ENCODE measurements at places on chromosomes 6 and 20.

GRCh38 chr6:147559006-147559405 lies 50.5 kb downstream of the SAMD5 start:
- DNase-seq: no peak

- no peak for DNase-seq
Measured at GRCh38 chr6:163412341-163412740, 2.2 kb upstream of the QKI start.

DNA sequence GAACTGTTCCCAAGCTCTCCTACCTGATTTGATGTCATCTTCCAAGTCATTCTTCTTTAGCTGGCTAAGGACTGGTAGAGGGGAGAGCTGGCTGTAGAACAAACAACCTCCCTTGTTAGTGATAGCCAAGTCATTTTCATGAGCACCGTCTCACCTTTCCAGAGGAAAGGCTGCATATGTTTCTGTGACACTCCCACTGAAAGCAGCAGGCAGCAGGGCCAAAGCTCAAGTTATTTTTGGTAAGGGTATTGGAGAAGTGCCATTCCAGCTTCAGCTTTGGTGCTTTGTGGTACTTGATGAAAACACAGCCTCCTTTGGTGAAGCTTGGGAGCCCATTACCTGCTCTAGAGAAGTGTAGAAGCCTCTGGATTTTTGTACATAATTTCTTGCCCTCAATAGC lies 5.4 kb upstream of the DOK5 start:
- no peak for DNase-seq

DNA sequence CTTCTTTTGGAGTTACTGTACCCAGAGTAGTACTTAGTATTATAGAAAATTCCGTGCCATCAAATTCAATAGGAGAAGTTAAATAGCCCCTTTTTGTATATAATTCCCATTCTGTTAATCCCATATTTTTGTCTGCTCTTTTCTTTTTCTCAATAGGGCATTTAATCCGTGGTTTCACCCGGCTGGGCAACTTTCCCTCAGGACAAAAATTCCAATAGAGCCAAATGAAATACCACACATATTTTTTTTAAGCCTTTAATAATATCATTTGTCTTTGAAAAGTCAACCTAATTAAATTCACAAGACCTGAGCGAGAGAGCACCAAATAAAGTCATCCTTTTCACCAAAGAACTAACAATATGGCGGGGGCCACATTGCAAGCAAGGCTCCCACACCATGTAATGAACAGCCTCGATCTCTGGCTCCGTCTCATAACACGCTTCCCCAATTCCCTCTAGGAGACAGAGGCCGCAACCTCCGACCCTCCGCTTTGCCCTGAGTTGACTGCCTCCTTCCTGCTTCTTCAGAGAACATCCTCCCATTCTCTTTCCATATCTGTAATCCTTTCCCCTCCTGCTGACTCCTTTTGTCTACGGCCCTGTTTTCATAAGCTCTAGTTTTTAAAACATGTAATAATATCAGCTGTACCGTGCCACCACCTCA lies 13.6 kb downstream of the NHSL1 start:
- DNase-seq: no peak

DNA sequence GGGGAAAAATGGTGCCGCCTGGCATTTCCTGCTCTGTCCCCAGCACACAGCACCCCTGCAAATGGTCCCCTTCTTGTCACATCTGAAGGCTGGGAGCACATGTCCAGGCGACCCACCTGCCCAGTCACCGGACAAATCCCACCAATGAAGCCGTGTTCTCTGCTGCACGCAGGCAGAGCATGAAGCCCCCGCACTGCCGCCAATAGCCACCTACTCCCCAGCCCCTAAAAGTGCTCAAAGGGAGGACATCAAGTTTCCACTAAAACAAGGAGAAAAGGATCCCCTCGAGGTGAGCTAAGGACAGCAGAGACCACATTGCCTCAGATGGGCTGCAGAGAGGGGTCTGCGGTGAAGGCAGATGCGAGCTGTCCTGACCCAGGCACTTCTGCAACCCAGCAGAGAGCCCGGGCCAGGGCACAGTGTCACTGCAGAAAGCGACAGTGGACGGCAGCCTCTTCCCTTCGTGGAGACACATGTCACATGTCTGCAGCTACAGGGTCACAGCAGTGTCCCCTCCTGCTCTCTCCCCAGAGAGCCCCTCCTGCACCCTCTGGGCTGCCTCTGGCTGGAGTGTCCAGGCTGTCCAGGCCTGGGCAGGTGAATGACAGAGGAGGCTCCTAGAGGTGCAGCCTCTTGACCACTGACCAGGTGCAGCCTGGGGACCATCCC lies 221.5 kb downstream of the PREX1 start:
- DNase-seq: no peak

DNA sequence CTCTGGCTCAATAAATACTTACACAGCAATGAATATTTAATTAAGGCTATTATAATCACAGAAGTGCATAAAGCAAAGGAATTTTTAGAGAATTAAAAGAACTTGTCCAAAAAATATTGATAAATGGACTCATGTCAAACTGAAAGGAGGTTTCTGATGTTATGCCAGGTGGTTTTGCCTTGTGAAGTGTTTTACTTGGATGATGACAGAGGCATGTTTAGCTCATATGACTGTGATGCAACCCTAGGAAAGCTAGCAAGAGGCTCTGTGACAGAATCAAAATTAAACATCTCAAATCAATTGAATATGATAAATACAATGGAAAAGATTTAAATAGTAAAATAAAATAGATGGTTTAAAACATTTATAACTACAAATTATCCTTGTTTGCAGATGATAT lies 137.3 kb downstream of the TMEM200A start:
- DNase-seq: no peak

DNA sequence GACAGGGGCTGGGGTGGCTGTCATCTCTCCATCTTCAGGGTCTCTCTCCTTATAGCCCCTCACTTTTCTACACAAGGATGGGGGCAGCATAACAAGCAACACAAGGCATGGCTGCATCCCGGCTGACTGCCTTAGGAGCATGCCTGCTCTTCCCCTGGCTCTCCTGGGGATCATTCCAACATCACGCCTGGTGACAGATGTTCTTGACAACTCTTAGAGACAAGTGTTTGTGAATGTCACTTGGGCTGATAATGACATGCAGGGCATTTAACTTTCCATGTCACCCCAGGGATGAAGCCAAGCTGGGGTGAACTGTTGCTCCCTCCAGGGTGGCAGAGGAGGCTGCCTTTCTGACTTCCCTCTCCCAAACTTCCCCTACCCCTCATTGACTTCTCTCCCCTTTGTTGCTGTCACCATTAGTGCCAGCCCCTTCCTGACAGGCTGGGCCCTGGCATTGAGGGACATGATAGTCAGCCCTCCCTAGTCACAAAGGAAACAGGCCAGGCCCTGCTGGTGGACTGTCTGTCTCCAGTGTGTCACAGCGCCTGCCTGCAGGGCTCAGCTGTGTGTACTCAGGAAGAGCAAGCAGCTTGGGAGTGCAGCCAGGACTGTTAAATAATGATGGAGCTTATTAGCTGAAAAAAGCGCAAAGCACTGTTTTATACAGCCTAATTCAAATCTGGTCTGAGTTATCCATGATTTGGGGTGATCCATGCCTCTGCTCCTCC lies 161.8 kb downstream of the LRFN2 start:
- no peak for DNase-seq

DNA sequence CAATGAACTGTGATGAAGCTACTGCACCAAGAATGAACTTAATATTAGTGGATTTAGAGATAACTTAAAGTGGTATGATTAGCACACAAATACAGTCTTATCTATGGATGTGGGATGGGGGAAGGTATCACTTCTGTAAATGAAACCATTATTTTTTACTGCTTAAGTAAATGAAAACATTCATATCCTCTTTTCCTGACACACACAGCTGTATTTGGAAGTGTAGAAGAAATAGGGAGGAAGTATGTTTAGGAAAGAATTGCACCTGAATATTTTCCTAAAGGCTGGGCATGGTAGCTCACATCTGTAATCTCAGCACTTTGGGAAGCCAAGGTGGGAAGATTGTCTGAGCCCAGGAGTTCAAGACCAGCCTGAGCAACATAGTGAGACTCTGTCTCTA lies 96.8 kb downstream of the HIVEP2 start:
- no peak for DNase-seq

DNA sequence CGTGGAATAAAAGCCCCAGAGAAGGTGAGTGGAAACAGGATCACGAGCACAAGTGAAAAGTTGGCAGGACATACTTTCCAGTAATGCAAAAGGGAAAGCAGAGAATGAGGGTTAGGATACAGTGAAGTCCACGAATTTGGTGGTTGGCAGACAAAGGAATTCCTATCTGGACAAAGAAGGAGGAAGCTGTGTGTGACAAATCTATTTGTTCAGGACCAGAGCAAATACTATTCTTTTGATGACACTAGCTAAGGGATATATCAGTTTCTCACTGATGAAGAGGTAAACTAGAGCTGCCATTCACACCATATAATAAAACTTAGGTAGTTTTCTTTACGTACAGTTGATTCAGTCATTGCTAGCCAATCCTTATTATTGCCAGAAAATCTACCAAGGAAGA lies 156.8 kb upstream of the GRIK2 start:
- no peak for DNase-seq

GRCh38 chr6:25732468-25733198 lies 21.9 kb upstream of the SLC17A4 start:
- DNase-seq: no peak

- DNase-seq: no peak
Measured at GRCh38 chr6:135170849-135171248, 10.3 kb upstream of the MYB start.

- DNase-seq: no peak
Measured at GRCh38 chr6:26045928-26046368, 41.3 kb upstream of the HFE start.

GRCh38 chr20:41540918-41541317 lies 77.3 kb downstream of the CHD6 start:
- no peak for DNase-seq

DNA sequence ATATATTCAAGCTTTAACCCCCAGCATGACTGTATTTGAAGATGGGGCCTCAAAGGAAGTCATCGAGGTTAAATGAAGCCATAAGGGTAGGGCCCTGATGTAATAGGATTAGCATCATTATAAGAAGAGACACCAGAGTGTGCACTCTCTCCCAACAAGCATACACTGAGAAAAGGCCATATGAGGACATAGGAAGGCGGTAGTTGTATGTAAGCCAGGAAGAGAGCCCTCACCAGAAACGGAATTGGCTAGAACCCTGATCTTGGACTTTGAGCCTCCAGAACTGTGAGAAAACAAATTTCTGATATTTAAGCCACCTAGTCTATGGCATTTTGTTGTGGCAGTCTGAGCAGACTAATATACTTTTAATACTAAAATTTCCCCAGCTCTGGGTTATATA lies 150.1 kb upstream of the STXBP5 start:
- DNase-seq: no peak

DNA sequence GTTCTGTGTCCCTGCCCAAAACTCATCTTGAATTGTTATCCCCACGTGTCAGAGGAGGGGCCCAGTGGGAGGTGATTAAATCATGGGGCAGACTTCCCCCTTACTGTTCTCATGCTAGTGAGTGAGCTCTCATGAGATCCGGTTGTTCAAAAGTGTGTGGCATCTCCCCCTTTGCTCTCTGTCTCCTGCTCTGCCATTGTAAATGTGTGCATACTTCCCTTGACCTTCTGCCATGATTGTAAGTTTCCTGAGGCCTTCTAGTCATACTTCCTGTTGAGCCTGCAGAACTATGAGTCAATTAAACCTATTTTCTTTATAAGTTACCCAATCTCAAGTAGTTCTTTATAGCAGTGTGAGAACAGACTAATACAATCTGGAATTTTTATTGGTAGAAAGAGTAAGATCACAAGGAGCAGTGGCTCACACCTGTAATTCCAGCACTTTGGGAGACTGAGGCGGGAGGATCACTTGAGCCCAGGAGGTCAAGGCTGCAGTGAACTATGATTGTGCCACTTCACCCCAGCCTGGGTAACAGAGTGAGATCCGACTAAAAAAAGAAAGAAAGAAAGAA lies 47.1 kb upstream of the SLC22A16 start:
- DNase-seq: no peak

DNA sequence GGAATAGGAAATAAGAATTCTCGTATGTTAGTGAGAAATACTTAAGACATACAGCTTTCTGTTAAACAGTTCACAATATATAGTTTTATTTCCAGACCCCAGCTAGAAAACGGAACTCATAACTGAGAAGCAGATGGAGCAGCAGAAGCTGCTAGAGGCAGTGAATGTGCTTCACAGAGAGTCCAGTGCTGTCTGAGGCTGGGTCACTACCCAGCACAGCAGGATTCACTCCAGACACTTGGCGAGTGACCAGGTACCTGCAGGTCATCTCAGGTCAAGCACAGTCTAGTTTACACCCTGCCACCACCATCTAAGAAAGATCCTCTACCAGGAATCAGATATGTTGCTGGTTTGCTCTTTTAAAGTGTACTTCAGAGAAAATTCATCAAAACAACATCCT lies 243.1 kb upstream of the RAB32 start:
- DNase-seq: no peak

GRCh38 chr20:63326314-63327230 lies 33.6 kb downstream of the COL20A1 start:
- no peak for DNase-seq

- DNase-seq: no peak
Measured at GRCh38 chr20:38272398-38272797, 11.9 kb upstream of the KIAA1755 start.

GRCh38 chr6:22357724-22358189 lies 60.9 kb upstream of the PRL start:
- no peak for DNase-seq

DNA sequence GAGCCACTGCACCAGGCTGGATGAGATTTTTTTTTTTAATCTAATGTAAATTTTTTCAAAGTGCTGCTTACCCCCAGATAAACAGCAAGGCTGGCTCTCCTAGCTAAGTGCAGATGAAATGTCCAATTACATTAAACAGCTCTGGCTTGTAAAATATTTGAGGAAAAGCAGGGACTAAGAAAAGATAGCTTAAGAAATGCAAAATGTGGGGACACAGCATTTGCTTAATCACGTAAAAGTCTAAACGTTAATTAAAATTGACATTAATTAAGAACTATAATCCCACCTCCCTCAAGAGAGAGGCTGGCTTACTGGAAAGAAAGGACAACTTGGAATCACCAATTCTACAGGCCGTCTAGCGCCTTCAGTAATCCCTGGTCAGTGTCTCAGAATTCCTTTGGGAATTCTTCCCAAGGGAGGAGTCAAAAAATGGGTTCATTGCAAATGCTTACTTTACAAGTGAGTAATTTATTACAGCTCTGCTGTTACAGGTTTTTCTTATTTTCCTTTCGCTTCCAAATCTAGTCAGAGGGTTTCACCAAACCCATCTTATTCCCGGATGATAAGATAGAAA lies 13.6 kb upstream of the MARCKS start:
- no peak for DNase-seq
